Dermis blood vessel endothelial cell (primary cell): ENCODE measurements at places on chromosomes 12 and 14.
A peak's percentile ranks its signal among the peaks of the same experiment; 100 is the strongest.

DNA sequence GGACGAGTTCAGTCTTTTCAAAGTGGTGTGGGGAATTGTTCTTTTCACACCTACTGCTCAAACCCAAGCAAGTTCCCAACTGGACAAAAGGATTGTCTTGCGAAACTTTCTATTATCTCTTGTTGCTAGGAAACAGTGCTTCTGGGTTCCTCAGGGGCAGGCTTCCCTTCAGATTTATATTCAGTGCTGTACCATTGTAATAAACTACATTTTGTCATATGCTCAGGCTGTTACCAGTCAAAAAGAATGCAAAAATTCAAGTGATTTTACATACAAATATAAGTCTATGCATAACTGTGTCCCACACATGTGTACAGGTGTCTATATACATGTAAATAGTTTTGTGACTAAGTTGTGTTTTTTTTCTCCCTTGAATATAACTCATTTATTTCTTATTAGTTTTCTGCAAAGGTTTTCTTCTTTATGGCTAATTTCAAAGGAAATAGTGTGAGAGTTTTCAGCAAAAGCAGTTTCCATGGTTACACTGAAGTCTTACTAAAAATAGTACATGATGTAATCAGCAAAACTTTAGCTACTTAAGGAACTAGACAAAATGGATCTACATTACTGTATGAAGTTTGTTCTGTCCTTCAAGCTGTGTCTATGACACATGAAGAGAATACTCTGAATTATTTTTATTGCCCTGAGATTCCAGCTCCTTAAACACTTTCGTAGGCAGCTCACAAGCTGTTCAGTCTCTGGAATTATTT lies 430.2 kb upstream of the TMPO start:
- no peak for DNase-seq

DNA sequence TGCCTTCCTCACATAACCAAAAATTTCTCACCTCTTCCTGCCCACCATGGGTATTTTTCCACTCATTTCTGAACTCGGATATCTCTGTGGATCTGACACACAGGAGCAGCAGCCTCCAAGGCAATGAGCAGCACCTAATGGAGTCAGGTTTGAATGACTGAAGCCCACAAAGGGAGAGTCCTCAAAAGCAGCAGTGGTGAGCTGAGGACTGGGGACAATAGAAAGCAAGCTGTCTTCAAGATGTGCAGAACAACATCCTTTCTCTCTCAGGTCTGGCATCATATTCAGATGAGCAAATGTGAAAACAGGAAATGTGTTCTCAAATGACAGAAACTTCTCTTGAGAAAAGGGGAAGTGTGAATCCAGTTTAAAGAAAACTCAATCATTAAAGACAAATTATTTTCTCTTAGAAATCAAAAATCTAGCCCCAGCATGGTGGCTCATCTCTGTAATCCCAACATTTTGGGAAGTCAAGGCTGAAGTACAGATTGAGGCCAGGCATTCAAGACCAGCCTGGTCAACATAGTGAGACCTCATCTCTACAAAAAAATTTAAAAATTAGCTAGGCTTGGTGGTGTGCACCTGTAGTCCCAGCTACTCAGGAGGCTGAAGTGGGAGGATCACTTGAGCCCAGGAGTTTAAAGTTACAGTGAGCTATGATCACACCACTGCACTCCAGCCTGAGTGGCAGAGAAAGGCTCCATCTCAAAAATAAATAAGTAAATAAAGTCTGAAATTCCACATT lies 54.2 kb downstream of the C12orf42 start:
- DNase-seq = no peak

- no peak for DNase-seq
These were observed 5.9 kb downstream of the C12orf71 start for GRCh38 chr12:27076468-27076867.

DNA sequence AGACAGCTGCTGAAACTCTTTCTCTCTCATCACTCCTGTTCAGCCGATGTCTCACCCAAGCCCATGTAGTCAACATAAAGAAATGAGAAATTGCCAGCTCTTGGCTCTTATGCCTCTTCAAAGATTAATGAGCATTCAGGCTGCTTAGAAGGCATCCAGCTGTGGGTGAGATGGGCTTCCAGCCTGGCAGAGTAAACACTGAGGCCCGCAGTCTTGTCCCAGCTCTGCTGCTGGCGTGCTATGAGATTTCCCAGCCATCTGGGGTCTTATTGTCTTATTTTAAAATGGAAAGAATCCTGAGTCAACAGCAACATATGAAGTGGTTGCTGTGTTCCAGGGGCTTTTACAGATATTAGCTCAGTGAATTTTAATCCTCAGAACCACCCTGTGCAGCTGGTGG lies 12.6 kb downstream of the RXYLT1 start:
- DNase-seq = no peak

GRCh38 chr12:45828402-45828801 lies 98.9 kb downstream of the ARID2 start:
- no peak for DNase-seq

DNA sequence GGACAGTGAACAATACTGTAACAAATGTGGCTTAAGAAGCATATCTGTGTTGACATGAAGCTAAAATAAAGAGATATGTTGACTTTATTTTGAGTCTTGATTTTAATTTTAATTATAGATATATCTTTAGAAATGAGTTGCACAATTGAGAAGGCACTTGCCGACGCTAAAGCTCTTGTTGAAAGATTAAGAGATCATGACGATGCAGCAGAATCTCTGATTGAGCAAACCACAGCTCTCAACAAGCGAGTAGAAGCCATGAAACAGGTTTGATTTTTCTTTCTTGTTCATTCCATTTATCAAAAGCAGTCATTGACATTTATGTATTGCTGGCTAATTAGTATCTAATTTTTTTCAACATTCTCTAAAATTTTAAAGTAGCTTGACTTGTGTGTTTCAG lies 15.8 kb downstream of the FGFR1OP2 start:
- no peak for DNase-seq

GRCh38 chr12:1533602-1534304 lies 60.6 kb downstream of the FBXL14 start:
- no peak for DNase-seq

- no peak for DNase-seq
These were observed 1.3 kb upstream of the CD27 start for GRCh38 chr12:6443361-6443983.

- no peak for DNase-seq
These were observed 78.3 kb upstream of the RTL1 start for GRCh38 chr14:100981809-100982208.

DNA sequence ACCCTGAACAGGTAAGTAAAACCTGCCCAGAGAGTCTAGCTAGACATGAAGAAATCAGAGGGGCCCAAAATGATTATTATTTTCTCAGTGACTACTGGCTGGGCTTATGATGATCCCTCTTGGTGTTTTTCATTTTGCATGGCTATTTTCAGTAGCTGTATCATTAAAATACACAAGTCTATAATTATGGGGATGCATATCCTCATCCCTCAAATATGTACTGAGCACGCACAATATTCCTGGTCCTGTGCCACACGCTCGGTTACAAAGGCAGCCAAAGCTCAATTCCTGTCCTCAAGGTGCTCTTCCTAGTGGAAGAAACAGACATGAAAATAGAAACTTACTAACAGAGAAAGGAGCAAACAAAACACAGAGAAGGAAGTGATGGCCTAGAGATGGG lies 180.0 kb downstream of the DAD1 start:
- no peak for DNase-seq

DNA sequence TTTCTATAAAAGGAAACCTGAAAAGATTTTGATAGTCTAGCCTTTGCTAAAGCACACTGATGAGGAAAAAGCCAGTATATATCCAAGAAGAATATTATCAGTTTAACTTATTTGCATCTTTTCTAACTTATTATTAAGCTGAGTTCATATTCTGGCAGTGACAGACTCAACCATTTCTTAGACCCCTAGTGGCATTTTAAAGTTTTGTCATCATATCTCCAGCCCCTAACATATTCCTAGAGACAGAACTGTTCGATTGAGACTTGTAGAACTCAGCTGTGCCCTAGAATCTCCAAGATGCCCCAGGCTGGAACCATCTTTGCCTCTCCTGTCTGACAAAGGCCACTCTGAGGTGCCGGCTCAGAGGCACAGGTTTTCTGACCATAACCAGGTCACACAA lies 365.6 kb downstream of the NELL2 start:
- no peak for DNase-seq

GRCh38 chr14:38931969-38932652 lies 170.9 kb downstream of the SEC23A start:
- DNase-seq = no peak

DNA sequence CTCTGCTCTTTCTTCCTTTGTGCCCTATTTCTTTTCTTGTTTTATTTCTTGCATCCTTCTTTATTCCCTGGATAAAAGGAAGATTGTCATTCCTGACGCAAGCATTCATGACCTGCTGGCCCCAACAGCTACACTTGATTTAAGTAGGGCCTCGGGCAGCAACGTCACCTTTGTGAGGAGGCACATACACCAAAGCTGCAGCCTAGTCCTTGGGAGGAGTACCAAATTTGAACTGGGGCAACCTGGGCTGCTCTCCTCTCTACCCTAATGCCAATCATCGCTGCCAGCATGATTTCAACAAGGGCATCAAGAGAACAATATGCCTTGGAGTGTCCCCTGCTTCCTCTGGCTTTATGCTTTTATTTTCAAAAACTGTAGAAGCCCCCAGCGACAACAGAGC lies 76.4 kb downstream of the C12orf50 start:
- DNase-seq = no peak

DNA sequence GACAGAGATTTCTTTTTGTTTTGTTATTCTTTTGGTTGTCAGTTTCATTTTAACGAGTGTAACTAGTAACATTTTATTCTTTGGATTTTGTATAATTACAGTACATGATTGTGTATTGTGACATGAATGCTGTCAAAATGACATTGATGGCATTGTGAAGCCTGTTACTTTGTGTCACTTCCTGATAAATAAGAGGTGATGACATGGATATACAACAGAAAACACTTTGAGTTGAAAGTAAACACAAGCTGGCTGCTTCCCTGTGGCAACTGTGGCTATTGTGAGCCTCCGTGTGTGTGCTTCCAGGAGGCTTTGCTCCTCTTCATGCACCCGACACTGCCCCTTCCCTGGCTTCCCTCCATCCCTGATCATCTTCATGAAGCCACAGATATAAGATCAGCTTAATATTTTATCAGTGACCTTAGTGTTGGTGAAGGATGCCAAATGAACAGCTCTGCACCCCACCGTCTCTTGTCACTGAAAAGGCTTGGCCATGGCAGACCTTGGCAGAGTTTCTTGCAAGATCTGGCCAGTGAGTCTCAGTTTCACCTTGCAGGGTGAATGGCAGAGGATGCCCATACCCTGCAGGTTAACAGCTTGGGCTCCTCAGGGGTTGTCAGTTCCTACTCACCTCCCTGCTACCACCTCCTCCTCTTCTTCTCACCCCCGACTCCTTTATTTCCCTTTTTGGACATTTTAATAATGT lies 191.9 kb downstream of the EPS8 start:
- no peak for DNase-seq

DNA sequence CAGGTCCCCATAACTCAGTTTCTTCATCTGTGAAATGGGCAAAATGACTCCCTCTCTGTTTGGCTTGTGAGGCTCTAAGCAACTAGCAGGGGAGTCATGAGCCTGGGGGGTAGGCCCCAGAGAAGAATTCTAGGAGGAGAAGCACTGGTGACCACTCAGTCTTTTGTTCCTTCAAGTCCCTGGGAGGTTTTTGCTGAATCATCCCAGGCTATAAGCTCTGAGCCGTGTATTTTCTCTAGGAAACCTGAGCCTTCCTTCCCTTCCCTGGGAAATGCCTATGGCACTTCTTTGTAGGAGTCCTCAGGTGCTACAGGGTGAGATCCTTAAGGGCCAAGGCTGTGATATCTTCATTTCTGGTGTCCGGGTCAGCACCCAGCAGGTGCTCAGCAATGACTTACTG lies 4.5 kb downstream of the RPH3A start:
- DNase-seq = no peak

GRCh38 chr12:3553221-3553620 lies 62.2 kb downstream of the PRMT8 start:
- DNase-seq = no peak

DNA sequence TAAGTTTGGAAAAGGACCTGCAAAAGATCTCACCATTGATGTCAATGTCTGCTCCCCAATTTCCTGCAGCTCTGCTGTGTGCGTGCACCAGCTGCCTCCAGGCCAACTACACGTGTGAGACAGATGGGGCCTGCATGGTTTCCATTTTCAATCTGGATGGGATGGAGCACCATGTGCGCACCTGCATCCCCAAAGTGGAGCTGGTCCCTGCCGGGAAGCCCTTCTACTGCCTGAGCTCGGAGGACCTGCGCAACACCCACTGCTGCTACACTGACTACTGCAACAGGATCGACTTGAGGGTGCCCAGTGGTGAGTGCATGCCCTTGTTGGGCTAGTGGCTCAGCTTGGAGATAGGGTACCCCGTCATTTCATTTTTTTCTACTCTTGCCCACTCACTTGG lies 23.7 kb downstream of the ACVR1B start:
- no peak for DNase-seq

DNA sequence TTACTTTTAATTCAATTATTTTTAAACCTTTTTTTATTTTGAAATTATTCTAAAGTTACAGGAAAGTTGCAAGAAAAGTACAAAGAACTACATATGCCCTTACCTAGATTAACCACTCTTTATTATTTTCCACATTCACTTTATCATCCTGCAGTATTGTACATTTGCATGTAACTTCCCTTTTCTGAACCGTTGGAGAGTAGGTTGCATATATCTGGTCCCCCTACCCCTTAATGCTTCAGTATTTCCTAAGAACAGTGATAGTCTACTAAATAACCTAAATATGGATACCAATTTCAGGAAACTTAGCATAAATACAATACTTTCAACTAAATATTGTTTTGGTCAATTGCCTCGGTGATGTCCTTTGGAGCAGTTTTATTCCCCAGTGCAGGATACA lies 15.0 kb downstream of the G2E3 start:
- DNase-seq = no peak

- peak; percentile 30 for DNase-seq
These were observed 4.9 kb downstream of the PTGDR start for GRCh38 chr14:52272375-52272774.

DNA sequence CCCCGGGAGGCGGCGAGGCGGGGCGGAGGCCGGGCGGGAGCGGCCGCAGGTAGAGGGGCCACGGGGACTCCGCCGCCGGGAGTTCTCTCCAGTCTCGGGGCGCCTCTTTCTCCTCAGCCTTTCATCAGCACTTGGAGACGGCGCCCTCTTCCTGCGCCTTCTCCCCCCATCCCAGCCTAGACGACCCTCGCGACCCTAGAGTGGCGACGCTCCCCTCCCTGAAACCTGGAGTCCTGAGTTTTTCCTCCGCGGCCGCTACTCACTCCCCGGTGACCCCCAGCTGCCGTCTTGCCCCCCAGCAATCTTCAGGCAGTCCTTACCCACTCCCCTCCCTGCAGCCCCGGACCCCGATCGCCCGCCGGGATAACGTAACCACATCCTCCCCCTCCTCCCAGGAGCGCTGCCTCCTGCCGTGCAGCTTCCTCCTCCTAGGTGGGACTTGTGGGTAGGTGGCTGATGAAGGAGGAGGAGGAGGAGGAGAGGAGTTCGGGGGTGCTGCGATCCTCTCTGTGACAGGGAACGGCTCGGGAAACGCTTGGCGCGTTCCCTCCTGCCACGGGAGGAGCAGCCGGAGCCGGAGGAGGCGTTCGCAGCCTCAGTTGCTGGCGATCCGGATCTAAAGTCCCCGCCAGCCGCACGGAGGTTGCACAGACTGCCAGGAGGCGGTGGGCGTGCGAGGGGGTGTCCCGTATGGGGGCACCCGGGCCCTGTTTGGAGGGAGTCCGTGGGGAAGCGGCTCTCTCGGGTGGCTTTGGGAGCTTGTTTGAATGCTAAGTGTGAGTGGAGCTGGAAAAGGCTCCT lies 891 bp downstream of the PLEKHA5 start:
- DNase-seq = peak; percentile 39
